Diencephalon (tissue), 1 donor: ENCODE measurements at places on chromosomes 4 and X. TPM values are rescaled to one million over a fixed set of nuclear protein-coding genes. Genes with fewer than 3 reads are reported as not detected.

ADGRL3 gene
- 257 TPM for total RNA-seq

NOX1 gene
- total RNA-seq = not detected

SPIN2A gene
- total RNA-seq = 0.92 TPM

HTN3 gene
- total RNA-seq = not detected

CHIC1 gene
- total RNA-seq = 22.6 TPM

SOX3 gene
- total RNA-seq = 3.7 TPM

PDGFC gene
- 15.0 TPM for total RNA-seq

YIPF6 gene
- total RNA-seq = 33.2 TPM

GPR173 gene
- total RNA-seq = 27.0 TPM

EFHC2 gene
- 8.1 TPM for total RNA-seq

TMPRSS11D gene
- not detected for total RNA-seq

MAGEC1 gene
- not detected for total RNA-seq

EXOC1L gene
- total RNA-seq = not detected

MAOA gene
- 64.1 TPM for total RNA-seq

FSTL5 gene
- 70.1 TPM for total RNA-seq

MAGED4 gene
- total RNA-seq = 160 TPM

ZNF157 gene
- 5.1 TPM for total RNA-seq

PAGE1 gene
- total RNA-seq = not detected

ADGRG4 gene
- not detected for total RNA-seq

CRLF2 gene
- total RNA-seq = not detected

EREG gene
- total RNA-seq = under 0.01 TPM

MID1 gene
- 11.5 TPM for total RNA-seq

STATH gene
- not detected for total RNA-seq

APLN gene
- total RNA-seq = 4.4 TPM

MSX1 gene
- 2.1 TPM for total RNA-seq

GAGE13 gene
- total RNA-seq = not detected

RXFP1 gene
- total RNA-seq = 3.7 TPM

UCHL1 gene
- total RNA-seq = 1,495 TPM

FGFRL1 gene
- total RNA-seq = 5.5 TPM

SHOX gene
- total RNA-seq = 0.23 TPM

EGF gene
- total RNA-seq = 0.92 TPM

DCAF8L2 gene
- not detected for total RNA-seq

SSX3 gene
- not detected for total RNA-seq

MAGEB5 gene
- total RNA-seq = not detected

SATL1 gene
- total RNA-seq = 2.5 TPM

SLC38A5 gene
- 36.7 TPM for total RNA-seq

ALB gene
- total RNA-seq = 0.46 TPM

CLIC2 gene
- 3.2 TPM for total RNA-seq

FDCSP gene
- total RNA-seq = not detected

PIN4 gene
- total RNA-seq = 17.1 TPM

FGB gene
- not detected for total RNA-seq

PABPC5 gene
- 16.6 TPM for total RNA-seq

DKK2 gene
- 5.8 TPM for total RNA-seq

UGT2B11 gene
- not detected for total RNA-seq
